ENCODE measurements at places on chromosomes 5 and 9.

GRCh38 chr9:13377171-13377925 lies 97.9 kb upstream of the MPDZ start:
- DNase-seq = no peak

GRCh38 chr9:113164536-113165300 lies 13.9 kb downstream of the SLC31A2 start:
- no peak for DNase-seq

DNA sequence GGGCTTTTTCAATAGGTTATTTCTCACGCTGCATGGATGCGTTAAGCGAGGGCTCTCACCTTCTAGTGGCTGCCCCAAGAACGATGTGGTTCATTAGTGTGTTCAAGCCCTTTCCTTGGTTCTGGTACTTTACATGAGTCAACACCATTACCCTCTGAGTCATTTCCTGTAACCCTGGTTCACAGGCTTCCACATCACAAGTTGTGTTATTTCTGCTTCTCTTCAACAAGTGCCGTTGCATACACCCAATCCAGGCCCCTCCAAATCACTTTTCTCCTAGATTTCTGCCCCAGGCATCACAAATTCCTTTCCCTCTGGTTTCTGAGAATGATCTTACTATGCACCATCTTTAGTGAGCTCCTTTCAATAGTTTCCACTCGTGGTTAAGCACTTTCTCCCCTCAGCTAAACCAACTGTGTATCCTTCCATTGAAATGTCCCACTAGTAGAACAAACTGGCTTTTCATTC lies 69.5 kb upstream of the RAD23B start:
- peak; percentile 21 for DNase-seq

GRCh38 chr9:5354184-5354583 lies 14.5 kb upstream of the RLN1 start:
- no peak for DNase-seq

- no peak for DNase-seq
Measured at GRCh38 chr9:15576350-15577050, 23.7 kb downstream of the CCDC171 start.

- no peak for DNase-seq
Measured at GRCh38 chr5:1745123-1745795, 54.4 kb downstream of the MRPL36 start.

DNA sequence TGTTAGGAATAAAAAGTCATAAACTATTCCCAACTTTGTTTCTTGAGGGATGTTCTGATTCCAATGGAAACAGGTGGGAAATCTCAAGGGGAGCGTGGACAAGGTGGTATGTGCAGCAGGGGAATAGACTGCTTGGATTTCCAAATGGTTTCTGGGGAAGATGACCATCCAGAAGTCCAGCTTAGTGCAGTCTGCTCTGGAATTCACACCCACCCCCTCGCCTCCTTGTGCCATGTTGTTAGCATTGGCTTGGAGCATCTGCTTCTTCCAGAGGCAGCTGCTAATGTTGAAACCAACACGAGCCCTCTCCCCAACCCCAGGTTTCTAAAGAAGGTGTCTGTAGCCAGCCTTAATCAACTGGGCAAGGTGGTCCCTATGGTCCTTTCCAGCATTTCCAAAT lies 90.9 kb downstream of the PDE6A start:
- no peak for DNase-seq

- DNase-seq = no peak
Measured at GRCh38 chr9:117409321-117409720, 5.5 kb downstream of the ASTN2 start.

DNA sequence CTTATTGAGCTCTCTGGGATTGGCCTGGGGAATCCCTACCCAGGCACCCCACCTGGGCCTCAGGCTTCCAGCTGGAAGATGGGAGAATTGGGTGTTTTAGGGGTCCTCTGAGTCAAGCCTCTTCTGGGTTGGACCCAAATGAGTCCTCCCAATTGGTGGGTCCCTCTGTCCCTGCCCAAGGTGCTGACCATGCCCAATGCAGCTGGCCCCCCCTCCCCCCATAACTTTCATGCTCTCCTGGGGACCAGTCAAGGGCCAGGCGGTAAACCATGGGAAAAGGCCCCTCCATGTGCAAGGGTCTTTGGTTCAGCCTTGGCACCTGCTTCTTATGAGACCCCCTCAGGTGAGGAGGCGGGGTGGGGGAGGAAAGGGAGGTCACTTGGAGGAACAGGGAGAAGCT lies 3.4 kb upstream of the PSD2 start:
- DNase-seq = no peak

Measured in hematopoietic multipotent progenitor cell (in vitro differentiated cells).